ENCODE measurements at places on chromosomes 13 and 19.

DNA sequence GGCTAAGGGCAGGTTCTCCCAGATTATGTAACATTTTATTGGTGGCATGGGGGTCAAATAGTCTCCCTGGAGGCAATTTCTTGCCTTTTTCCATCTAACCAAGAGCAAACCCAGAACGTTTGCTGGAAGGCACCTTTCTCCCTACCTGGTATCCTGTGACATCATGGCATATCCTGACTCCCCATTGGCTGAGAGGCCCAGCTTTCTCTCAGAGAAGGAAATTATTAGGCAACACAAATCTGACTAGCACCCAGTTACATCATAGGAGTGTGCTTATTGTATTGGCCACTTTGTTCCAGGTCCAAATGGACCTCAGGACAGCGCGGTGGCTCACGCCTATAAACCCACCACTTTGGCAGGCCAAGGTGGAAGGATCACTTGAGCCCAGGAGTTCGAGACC lies 13.0 kb downstream of the NTN5 start:
- no peak for DNase-seq

DNA sequence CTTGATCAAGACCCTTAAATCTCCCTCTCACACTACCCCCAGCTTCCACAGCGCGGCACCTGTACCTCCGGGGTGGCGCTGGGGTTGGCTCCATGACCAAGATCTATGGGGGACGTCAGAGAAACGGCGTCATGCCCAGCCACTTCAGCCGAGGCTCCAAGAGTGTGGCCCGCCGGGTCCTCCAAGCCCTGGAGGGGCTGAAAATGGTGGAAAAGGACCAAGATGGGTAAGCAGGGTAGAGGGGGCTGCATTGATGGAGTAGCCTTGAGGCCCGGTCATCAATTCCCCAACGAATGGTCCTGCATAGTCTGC lies 8.1 kb upstream of the CD79A start:
- DNase-seq, result no peak

GRCh38 chr13:36217456-36217855 lies 3.1 kb upstream of the SOHLH2 start:
- DNase-seq, result no peak

- DNase-seq, result no peak
These were observed 12.5 kb upstream of the TBC1D4 start for GRCh38 chr13:75494491-75494890.

DNA sequence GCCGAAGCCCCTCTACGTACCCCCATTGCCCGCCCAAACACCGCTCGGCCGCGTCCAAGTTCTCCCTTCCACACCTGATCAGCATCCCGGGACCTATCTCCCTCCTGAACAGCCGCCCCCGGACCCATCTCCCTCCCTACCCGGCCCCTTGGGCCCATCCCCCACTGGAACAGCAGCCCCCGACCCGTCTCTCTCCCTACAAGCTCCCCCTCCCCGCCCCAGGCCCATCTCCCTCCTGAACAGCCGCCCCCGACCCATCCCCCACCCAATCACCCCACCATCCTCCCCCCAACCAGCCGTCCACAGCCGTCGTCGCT lies 610 bp downstream of the ZSCAN1 start:
- no peak for DNase-seq

- DNase-seq, result no peak
These were observed 32.7 kb downstream of the TIMM13 start for GRCh38 chr19:2394442-2395292.

DNA sequence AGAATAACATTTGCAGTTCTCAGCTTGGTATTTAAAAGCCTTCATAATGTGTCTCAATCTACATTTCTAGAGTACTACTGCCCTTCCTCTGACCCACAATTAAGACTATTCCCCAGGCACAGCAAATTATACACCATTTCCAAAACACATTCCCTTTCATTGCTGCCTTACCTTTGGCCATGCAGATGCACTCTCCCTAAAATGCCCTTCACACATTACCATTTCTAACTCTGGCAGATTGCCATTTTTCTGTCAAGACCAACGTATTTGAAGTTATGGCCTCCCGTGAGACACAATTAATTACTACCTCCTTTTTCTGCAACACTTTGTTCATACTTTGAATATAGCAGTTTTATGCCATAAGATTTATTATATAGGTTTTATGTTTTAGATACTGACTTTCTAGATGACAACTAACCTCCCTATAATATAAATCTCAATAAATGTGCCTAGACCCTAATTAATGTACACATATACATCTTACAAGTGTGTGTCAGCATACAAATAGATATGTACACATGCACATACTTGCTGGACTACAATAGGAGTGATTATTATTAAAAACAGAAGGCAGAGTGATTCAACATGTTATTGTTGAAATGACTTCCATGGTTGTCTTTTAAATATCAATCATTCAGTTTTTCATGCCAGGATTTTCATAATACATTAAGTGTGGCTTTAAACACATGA lies 2902.5 kb downstream of the PCDH9 start:
- no peak for DNase-seq

DNA sequence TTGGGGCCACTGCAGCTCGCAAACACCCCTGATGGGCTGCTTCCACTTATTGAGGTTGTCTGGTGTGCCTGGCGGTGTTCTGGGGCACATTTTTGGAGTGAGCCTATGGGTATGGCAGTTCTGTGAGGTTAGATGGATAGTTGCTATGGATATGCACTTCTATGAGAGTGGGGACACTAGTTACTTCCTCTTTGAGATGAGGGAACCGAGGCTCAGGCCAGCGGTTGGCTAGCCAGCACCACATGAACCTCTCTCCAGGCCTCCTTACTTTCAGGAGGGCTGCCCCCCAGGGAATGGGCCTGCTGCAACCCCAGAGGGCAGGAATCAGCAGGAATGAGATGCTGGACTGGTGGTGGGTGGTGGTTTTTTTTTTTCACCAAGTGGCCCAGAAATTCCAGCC lies 13.5 kb upstream of the PRR19 start:
- DNase-seq, result no peak

DNA sequence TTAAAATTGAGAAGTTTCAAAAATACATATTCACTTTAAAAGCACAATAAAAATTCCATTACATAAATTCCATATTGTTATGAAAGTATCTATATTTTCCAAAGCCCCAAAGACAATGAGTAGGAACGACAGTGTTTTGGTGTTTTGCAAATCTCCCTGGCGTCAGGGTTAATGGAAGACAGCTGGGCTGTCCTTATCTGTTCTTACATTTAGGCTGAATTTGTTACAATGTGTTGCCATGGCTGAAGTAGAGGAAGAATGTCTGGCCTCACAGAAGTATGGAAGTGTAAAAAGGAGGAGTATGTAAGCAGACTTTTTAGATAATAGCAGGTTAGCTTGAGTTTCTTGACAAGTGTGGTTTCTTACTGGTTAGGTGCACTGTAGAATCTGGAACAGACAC lies 124.4 kb upstream of the SPATA13 start:
- DNase-seq, result no peak

GRCh38 chr19:18469069-18469846 lies 31.3 kb upstream of the ISYNA1 start:
- no peak for DNase-seq

DNA sequence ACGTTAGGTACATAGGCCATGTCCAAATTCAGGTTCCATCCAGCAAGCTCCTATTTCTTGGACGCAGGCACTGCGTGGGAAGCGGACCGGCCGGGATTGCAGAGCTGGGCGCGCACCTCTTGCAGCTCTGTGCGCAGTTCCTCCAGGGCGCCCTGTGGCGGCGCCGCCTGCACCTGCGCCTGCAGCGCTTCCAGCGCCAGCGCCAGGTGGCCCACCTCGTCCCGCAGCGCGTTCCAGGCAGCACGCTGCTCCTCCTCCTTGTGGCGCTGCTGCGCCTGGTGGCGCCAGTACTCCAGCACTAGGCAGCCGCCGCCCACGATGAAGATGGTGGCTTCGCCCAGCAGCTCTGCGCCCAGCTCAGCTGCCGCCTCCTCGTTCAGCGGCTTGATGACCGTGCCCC lies 31.1 kb downstream of the OPA3 start:
- no peak for DNase-seq

- DNase-seq, result no peak
These were observed 938.3 kb upstream of the PCDH9 start for GRCh38 chr13:68168448-68168847.

DNA sequence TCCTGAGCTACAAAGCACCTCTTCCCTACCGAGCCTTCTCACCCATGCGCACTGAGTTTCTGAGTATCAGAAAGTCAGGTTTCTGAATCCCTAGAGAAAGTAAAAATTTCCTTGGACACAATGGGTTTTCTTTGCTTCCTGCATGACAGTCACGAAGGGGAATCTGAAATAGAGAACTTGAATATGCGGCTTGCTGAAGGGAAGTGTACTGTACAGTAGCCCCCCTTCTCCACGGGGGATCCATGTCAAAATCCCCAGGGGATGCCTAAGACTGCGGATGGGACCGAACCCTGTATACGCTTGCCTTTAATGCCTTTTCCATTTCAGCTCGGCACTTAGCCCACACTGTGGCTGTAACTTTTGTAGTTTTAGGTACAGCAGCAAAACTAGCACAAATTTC lies 107.9 kb downstream of the GGACT start:
- no peak for DNase-seq

Data from stimulated activated CD8-positive, alpha-beta memory T cell treated with anti-CD3 and anti-CD28 coated beads, Interleukin-15, amount 100 ng/mL, for 4 hours (primary cell).